ENCODE measurements at places on chromosomes 2 and 18. TPM values are rescaled to one million over a fixed set of nuclear protein-coding genes. Genes with fewer than 3 reads are reported as not detected.

The GAL3ST2 gene
- total RNA-seq: not detected

- peaks cover 5% of the 10 kb centered on the region for H3K36me3 ChIP-seq
- peak; percentile 70 for DNase-seq
- H3K4me1 ChIP-seq: peaks cover 51% of the 10 kb centered on the region
- H3K4me3 ChIP-seq: no peak overlapping the region
- no peaks in the 10 kb centered on the region for H3K27me3 ChIP-seq
These were observed 55.0 kb upstream of the MCFD2 start for GRCh38 chr2:46970334-46971288.

- peaks cover 11% of the 10 kb centered on the region for H3K36me3 ChIP-seq
- DNase-seq: peak; percentile 47
- no peaks in the 10 kb centered on the region for H3K4me1 ChIP-seq
- no peak overlapping the region for H3K4me3 ChIP-seq
- no peak overlapping the region for H3K27ac ChIP-seq
- H3K27me3 ChIP-seq: no peaks in the 10 kb centered on the region
These were observed 47.2 kb downstream of the VIL1 start for GRCh38 chr2:218465987-218466633.

- H3K27me3 ChIP-seq: no peaks in the 10 kb centered on the region
- H3K4me3 ChIP-seq: no peak overlapping the region
- no peak for DNase-seq
- H3K27ac ChIP-seq: no peak overlapping the region
These were observed 64.8 kb upstream of the PID1 start for GRCh38 chr2:229335877-229336346.

DNA sequence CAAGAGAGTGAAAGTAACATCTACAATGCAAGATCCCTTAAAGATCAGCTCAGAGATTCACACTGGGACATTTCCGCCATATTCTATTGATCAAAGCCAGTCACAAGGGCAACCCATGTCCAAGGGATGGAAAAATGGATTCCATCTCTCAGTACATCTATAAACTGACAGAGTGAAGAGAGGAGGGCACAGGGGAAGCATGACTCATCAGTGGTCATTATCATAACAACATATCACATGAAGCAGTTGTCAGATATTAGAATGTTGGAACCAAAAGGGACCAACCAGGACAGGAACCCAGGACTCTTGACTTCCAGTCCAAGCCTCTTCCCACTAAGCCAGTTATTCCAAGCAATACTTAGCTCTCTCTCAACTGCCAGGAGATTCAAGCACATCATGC, 54.9 kb upstream of the IGFBP2 start:
- no peaks in the 10 kb centered on the region for H3K36me3 ChIP-seq
- H3K27me3 ChIP-seq: no peaks in the 10 kb centered on the region
- no peak overlapping the region for H3K4me3 ChIP-seq
- peaks cover 21% of the 10 kb centered on the region for H3K4me1 ChIP-seq
- no peak overlapping the region for H3K27ac ChIP-seq

DNA sequence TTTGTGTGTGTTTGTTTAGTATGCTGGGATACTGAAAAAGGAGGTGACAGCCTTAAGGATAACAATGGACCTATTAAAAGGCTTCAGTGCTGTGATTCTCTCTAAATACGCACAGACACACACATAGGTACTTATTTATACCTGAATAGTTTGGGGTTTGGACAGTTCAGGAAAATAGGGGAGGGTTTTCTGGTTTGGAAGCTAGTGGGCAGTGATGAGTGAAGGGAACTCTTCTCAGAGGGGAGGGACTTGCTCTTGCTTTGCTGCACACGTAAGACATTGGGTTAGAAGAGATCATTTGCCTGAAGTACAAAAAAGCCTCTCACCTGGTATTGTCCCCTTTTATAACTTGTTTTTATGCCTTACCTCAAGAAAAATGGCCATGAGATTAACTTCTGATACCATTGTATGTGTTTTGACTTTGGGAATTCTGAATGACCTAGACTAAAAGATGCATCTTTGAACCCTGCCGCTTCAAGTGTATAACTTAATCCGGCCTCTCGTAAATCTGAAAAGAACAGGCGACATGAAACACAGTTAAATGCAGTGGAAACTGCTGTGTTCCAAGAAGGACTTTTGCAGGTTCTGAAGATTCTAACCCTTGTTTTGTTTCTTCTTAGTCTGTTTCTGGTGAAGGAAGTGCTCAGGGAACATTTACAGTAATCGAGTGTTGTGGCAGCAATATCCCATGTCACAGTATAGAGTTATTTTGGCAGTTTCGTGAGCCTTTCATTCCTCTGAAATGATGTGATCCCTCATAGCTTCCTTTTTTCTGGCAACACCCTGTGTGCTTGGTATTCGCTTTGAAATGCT, 2.5 kb downstream of the CRIM1 start:
- DNase-seq: peak; percentile 86
- H3K27me3 ChIP-seq: no peaks in the 10 kb centered on the region
